ENCODE measurements at places on chromosomes 5 and 9.

DNA sequence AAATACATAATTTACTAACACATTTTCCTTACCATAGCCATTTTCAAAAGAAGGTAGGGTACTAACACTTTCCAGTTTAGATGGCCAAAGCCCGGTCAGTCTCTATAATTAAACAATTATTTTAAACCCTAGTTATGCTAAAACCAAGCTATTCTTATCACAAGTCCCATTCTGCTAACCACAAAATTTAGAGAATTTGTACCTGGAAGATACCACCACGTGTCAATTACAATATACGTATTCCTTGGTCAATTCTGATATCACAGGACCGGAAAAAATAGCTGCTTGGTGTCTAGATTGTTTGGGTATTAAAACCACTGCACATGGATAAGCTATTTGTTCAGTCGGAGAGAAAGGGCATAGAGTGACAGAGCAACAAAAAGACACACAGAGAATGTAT lies 18.9 kb upstream of the SKP1 start:
- DNase-seq = no peak

GRCh38 chr5:14417792-14418765 lies 163.5 kb upstream of the OTULINL start:
- no peak for DNase-seq

DNA sequence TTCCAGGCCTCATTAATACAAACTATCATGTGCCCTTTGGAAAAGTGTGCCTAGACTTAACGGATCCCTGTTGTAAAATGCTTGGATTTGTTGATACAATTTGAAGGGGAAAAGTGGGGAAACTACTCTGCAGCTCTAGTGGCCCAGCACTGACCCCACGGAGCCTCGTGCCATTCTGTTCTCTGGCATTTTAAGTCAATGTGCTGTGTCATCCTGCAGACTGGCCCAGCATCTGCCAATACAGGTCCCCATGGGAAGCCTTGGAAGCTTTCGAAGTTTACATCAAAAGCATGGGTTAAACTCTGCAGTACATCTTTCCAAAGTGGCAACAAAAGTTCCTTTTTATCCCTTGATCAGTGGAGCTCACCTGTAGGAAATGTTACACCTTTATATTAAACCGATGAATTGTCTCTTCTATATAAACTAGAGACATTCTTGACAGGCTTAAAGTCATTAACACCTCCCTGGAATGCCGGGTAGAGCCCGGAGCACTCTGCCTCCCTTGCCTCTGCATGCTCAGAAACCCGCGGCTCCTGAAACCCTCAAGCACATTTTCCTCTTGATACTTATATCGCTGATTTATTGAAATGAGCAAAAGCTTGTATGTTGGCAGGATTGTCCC lies 596.0 kb upstream of the ADAMTS16 start:
- no peak for DNase-seq

GRCh38 chr9:87572719-87573118 lies 75.1 kb downstream of the DAPK1 start:
- DNase-seq = no peak

DNA sequence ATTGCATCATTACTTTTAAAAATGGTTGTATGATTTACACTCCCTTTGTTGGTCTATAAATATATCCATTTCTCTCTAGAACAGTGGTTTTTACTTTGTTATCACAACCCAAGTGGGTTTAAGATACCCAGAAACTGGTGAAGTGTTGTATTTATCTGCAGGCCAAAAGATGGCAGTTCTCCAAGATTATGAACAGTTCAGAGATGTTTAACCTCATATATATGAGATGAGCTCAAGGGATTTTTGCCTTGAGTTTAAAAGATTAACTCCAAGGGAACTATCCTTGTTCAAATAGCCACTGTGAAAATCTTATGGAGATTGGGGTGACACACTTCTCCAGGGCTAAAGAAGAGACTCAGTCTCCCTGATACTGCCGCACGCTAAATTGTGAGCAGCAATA lies 572.6 kb downstream of the TLE4 start:
- DNase-seq = no peak

DNA sequence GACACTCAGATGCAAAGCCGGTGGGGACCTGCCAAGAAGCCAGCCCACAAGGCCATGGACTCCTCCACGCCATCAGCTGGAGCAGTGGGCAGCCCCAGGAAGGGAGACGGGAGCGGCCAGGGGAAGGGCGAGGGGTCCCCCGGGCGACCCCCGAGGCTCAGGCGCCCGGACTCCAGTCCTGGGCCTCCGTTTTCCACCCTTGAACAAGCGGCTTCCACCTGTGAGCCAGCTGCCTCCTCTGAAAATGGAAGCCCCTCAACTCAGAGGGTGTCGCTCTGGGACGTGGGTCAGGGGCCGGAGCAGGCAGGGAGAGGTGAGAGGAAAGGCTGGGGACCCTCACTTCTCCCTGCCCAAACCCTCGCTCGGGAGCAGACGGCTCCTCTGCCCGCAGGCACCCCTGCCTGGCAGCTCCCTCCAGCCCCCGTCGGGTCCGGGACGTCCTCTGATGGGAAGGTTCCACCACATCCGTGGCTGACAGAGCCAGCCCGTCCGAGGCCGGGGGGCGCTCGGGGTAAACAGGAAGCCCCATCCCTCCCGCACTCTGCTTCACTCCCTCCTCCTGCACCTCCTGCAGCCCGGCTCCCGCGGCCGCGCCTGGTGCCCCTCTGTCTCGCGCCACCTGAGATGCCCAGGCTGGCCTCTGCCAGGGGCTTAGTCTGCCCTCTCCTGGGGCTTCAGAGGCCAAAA lies 3.7 kb upstream of the EGFL7 start:
- no peak for DNase-seq

DNA sequence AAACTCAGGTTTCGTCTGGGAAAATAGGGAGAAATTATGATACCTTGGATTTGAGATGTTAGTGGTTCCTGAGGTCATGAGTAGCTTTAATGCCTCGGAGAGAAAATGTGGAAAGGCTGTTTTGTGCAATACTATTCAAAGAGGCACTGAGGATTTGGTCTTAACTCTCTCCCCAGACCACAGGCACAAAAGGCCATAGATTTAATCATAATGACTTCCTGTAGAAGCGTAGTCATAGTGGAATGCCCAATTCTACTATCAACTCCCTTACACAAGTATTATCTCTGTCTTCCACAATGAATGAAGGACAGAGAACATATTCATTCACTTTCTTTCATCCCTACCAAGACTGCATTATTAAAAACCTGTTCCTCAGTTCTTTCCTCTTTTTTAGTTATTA lies 153.0 kb upstream of the FTMT start:
- no peak for DNase-seq

GRCh38 chr9:37574241-37574721 lies 1.9 kb downstream of the FBXO10 start:
- no peak for DNase-seq

DNA sequence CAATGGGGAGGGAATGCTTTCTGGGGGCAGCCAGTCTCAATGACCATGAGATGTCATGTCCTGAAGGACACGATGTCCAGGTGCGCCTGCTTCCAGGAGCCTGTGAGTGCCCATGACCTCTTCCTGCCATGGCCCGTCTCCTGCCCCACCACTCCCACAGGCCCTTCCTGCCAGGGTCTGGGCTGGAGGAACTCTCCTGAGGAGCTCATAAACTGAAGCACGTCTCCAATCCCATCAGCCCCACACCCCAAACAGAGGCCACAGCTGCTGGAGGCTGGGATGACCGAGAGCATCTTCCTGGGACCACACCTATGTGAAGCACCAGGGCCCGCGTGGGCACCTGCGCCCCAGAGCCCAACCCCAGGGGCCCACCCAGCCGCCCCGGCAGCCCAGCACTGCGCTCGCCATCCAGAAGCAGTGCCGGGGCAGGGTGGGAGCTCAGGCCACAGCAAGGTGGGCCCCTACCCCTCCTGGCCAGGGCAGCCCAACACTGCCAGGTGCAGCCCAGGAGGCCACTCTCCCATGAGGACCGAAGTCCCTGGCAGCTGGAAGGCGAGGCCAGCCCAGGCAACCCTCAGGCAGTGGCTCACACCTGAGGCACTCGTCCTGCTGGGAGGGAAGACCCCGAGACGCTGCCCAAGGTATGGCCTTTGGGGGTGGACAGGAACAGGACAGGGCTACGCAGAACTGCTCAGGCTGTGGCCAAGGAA lies 53.9 kb upstream of the UBAC1 start:
- DNase-seq = no peak

DNA sequence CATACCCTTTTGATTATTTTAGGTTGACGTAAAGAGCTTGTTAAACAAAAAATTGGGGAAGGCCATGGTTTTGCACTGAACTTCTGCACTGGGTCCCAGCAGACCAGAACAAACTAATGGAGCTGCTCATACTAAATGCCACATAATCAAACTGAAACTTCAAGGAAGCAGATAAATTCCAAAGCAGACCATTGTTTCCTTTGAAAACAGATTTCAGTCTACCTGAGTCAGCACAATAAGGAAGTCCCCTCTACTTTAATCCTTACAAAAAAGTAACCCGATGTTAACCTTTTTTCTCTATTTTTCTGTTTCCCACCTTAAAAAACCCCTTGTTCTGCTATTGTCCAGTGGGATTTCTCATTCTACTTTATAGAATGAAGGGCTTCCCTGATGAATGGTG lies 39.2 kb downstream of the WDR36 start:
- no peak for DNase-seq

- no peak for DNase-seq
Measured at GRCh38 chr9:95316794-95317118, 753 bp downstream of the FANCC start.

- DNase-seq = peak; percentile 15
Measured at GRCh38 chr5:160507221-160507721, 85.6 kb downstream of the PTTG1 start.

- no peak for DNase-seq
Measured at GRCh38 chr9:34983209-34983608, 6.3 kb upstream of the DNAJB5 start.

GRCh38 chr5:81719743-81720345 lies 31.1 kb downstream of the SSBP2 start:
- DNase-seq = no peak

DNA sequence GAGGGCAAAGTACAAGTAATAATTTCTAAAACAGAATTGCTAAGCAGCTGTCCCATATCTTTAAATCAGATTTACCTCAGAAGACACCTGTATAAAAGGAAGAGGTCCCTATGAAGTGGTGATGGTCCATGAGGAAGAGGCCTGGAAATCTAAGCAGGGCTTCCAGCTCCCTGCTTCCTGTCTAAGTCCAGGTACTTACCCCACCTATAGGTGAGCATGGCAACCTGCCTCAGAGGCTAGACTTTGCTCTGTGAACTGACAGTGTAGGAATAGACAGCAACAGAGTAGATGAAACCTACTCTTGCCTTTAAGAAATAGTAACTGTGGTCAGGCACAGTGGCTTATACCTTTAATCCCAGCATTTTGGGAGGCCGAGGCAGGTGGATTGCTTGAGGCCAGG lies 55.8 kb upstream of the ARRDC3 start:
- DNase-seq = no peak

- no peak for DNase-seq
Measured at GRCh38 chr5:159056201-159056600, 43.5 kb downstream of the EBF1 start.

- DNase-seq = no peak
Measured at GRCh38 chr5:86756839-86757238, 139.1 kb downstream of the COX7C start.

GRCh38 chr5:110965773-110966581 lies 105.5 kb upstream of the TSLP start:
- no peak for DNase-seq

DNA sequence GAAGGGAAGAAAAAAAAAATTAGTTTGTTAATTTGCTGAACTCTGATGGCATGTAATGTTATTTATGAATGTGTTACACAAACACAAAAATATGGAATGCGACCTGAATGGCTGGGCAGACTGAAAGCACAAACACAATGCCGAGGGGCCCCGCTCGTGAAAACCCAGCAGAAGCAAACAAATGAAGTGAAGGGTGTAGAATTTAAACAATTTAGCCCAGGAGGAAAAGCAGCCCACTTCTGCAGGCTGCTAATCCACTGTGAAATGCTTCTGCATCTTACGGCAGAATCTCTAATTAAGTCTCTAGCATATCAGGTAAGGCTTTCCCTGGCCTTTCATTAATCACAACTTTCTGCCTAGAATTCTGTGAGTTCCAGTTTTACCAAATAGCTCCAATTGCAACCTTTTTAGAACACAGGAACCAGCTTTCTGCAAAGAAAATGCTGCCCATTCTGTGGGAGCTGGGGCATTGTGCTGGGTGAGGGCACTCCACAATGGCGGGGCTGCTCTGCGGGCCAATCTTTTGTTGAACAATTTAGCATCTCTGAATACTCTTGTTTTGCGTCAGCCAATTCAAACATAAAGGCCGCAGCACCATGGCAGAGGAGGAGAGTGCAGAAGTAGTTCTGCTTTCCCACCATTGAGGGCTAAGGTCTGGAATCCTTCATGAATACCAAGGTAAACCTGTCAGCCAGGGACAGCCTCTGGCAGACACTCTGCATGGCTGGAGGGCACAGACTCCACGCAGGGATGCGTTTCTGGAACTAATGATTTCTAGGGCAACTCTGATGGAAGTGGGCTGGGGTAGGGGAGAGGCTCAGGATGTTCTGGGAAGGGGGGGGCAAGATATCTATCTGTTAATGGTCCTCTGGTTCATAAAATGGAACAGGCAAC lies 66.4 kb downstream of the PTCH1 start:
- no peak for DNase-seq

DNA sequence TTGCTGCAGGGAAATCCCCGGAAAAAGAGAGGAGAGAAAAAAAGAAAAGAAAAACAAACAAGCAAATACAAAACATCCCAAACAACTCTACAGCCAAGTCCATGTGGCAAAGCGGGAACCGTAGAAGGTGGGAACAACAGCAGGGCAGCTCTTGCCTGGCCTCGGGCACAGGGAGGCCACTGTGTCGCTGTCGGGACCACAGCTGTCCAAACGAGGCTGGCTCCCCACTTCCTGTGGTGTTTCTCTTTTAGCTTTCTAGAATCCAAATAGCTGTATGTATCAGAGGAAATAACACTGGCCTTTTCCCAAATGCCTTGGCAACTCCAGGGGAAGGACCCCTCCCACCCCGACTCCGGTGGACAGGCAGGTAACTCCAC lies 41.6 kb upstream of the EQTN start:
- DNase-seq = no peak

DNA sequence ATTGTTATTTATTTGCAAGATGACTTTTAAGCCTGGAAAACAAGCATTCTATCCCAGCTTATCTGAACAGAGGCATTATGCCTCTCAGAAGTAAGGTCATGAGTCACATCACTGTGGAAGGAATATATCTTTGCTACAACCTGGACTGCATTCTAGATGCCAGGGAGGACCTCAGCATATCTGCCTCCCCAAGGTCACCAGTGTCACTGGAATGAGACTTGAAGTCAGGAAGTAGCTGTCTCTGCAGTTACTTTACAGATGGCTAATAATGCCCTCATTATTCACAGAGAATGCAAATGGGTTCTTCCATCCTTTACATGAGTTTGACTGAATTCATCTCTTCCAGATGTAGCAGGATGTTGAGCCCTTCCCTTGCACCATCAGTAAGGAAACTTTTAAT lies 4.4 kb upstream of the FAM13B start:
- no peak for DNase-seq

GRCh38 chr5:162268694-162269481 lies 201.3 kb downstream of the GABRG2 start:
- DNase-seq = no peak

DNA sequence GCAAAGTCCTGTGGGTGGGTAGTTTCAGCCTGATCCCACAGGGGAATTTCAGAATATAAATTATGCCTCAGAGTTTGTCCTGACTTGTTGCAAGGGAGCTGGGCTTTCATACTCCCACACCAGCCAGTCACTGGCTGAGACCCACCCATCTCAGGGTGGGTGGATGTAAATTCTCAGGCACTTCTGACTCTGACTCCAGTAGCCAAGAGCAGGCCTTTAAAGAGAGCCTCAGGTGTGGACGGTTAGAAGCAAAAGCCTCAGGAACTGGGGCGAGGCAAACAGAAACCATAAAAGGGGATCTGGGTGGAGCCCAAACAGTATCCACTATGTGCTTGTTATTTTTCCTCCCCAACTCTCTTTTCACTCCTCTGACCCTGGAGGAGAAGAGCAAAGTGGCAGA lies 28.6 kb upstream of the FBXW11 start:
- DNase-seq = peak; percentile 12
